NCI-H1436 (cell line): ENCODE measurements at places on chromosomes 16 and 17.
A peak's percentile ranks its signal among the peaks of the same experiment; 100 is the strongest.

DNA sequence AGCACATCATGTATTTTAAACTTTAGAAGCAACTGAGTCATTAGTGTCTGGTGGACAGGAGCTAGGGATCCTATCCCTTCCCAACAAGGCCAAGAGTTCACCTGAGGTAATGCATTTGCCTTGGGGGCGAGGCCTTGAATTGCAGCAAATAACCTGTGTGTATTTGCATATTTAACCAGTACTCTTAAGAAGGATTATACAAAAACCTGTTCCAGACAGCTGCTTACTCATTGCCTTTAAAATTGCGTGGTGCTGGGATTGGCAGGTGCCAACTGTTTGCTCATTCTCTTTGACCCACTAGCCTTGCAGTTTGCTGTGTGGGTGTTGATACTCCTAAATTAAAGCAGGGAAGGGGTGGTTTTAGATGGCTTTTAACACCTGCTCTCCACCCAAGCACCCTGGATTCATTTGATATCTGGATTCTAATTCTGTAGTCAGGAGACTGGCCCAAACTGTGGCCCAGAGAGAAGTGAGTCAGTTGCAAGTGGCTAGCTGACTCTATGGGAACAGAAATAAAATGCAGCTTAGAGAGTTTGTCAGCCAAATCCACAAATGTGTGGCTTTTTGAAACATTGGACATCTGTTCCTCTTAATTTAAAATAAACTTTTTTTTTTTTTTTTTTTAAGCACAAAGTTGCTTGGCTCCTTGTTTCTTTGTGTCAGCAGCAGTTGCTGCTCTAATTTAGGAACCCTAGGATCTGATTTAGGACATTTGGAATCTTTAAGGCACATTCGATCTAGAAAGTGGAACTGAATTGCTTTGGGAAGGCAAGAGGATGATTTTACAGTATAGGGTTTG, 46.9 kb downstream of the TUBD1 start:
- DNase-seq, result peak; percentile 95

GRCh38 chr17:35768797-35769196, 8.1 kb downstream of the C17orf50 start:
- no peak for DNase-seq

DNA sequence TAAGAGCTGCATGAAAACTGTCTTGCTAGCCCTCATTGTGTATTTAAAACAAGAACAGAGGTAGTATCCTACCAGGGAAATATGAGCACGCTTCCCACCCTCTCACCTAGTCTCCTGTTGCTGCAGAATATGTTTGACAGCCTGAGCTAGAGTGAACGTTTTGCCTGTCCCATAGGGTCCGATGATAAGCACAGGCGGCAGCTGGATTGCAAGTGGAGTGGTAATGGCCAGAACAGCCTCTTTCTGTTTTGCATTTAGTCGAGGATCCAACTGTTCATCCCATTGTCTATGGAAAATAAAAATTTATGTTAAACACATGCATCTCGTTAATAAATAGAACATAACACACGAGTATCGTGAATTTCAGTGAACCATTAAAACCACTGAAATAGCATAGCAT, 84.2 kb downstream of the HELZ start:
- DNase-seq, result no peak

DNA sequence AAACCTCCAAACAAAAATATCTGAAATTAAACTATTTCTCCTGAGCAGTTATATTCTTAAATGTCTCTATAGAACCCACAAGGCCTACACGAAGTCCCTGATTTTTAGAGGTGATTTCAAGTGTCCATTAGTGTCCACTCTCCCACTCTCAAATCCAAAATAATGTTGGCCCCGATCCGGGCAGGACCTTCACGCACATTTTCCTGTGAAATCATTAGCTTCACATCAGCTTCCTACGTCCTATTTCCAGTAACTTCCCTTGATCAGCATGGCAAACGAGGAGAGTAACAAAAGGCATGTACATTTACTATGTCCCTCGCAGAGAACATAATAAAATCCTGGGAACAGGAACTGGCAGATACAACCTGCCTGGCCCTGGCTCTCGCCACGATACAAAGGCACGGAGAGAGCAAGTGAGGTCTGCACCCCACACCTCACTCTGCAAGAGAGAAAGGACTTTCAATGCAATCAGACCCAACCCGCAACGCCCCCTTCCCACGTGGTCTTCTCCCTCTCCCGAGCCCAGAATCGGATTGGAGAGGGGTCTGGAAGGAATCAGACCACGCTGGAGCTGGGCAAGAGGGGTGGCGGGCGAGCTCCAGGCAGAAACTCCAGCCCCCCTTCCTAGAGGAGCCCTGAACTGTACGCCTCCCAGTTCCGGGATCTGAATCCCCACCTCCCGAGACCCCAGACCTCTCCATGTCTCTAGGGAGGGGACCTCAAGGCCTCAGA, 17.5 kb upstream of the C17orf78 start:
- DNase-seq, result peak; percentile 65

DNA sequence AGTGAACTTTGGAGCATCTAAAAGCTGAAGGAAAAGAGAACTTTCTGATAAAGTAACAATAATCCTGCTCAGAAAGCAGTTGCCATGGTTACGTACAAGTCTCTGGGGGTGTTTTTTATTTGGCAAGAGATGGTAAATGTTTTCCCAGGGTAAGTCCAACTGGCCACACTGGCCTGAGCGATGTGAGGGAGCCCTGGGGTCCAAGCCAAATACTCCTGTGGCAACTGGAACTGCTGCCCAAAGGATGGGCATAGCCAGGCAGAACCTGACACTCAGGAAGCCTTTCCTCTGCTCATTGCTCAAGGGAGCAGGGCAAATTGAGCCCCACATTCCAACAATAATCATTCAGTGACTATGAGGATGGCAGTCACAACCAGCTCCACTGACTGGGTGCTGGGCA, 26.8 kb upstream of the WSCD1 start:
- no peak for DNase-seq

DNA sequence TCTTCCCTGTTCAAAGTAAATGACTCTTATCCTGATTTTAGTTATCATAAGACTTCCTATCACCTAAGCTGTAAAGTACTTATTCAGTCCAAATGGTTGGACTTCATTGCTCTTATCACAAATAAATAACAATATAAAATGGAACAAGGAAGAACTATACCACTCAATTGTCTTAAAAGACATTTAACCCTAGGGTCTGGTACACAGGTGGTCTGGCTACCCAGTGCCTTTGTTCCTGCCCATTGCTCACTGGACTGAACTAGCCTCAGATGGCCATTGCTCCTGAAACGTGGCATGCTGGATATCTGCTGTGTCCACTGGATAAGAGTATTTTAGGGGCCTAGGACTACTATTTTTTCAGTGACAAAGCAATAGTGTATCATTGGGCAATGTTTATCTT, 574.3 kb upstream of the CA10 start:
- DNase-seq, result no peak

GRCh38 chr16:10682604-10683003, 12.1 kb downstream of the TEKT5 start:
- no peak for DNase-seq

DNA sequence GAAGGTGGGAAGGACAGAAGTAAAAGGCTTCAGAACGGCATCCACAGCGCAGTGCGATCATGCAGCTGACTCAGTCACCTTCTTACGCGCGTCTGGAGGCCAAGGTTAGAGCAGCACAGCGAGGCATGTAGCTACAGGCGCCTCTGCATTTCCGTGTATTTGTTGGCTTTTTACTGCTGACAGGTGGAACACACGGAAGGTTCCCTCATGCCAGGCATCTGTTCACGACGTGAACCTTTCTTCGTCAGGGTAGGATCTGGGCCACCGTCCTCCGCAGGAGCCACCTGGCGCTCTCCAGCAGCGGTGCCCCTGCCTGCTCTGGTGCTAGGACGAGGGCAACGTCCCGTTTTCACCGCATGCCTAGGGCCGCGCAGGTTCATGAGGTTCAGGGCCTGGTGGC, 15.3 kb downstream of the TMEM204 start:
- DNase-seq, result no peak
